Uterus (tissue), 4 donors: ENCODE measurements at places on chromosomes 5 and 9. TPM values are rescaled to one million over a fixed set of nuclear protein-coding genes. Genes with fewer than 3 reads are reported as not detected.
A peak's percentile ranks its signal among the peaks of the same experiment; 100 is the strongest.

DNA sequence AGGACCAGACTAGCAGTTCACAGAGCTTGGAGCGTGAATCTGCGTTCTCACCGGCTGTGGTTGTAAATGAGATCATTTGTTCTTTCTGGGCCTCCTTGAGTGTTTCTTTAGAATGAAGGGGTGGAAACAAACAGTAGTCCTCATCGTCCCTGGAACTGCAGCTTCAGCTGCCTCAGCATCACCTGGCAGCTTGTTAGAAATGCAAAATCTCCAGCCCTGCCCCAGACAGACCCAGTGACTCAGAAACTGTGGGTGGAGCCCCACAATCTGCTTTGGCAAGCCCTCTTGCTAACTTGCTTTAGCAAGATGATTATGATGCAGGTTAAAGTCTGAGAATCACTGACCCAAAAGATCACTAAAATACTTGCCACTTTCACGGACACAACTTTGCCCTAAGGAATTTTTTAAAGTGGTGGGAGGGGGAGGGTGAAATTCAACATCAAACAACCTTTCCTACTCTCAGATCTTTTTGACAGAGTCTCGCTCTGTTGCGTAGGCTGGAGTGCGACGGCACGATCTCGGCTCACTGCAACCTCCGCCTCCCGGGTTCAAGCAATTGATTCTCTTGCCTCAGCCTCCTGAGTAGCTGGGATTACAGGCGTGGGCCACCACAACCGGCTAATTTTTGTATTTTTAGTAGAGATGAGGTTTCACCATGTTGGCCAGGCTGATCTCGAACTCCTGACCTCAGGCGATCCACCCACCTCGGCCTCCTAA, 86.0 kb downstream of the BRINP1 start:
- H3K4me3 ChIP-seq = no peak overlapping the region
- no peak for DNase-seq
- no peaks in the 10 kb centered on the region for H3K36me3 ChIP-seq
- H3K27ac ChIP-seq = no peak overlapping the region
- H3K4me1 ChIP-seq = no peaks in the 10 kb centered on the region

DNA sequence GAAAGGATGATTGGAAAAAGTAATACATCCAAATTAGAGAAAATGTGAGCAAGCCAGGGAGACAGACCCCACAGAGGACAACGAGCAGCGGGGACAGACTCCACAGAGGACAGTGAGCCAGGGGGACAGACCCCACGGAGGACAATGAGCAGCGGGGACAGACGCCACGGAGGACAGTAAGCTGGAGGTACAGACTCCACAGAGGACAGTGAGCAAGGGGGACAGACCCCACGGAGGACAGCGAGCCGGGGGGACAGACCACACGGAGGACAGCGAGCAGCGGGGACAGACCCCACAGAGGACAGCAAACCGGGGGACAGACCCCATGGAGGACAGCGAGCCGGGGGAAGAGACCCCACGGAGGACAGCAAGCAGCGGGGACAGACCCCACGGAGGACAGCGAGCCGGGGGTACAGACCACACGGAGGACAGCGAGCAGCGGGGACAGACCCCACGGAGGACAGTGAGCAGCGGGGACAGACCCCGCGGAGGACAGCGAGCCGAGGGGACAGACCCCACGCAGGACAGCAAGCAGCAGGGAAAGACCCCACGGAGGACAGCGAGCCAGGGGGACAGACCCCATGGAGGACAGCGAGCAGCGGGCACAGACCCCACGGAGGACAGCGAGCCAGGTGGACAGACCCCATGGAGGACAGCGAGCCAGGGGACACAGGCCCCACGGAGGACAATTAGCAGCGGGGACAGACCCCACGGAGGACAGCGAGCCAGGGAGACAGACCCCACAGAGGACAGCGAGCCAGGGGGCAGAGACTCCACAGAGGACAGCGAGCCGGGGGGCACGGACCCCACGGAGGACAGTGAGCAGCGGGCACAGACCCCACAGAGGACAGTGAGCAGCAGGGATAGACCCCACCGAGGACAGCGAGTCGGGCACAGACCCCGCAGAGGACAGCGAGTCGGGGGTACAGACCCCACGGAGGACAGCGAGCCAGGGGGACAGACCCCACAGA, 1.9 kb upstream of the ZDHHC11 start:
- DNase-seq = peak; percentile 4
- no peaks in the 10 kb centered on the region for H3K36me3 ChIP-seq
- no peaks in the 10 kb centered on the region for H3K27me3 ChIP-seq
- no peaks in the 10 kb centered on the region for H3K4me1 ChIP-seq

GRCh38 chr5:153780876-153781705, 257.6 kb downstream of the FAM114A2 start:
- H3K4me3 ChIP-seq = no peak overlapping the region
- no peaks in the 10 kb centered on the region for H3K4me1 ChIP-seq
- H3K36me3 ChIP-seq = no peaks in the 10 kb centered on the region
- DNase-seq = no peak
- no peaks in the 10 kb centered on the region for H3K27me3 ChIP-seq

PCDHGA12 gene
- total RNA-seq = 13.7 TPM

GRCh38 chr5:135131801-135132680, 98.0 kb upstream of the PITX1 start:
- H3K27ac ChIP-seq = no peak overlapping the region
- no peaks in the 10 kb centered on the region for H3K27me3 ChIP-seq
- no peak for DNase-seq
- H3K4me1 ChIP-seq = no peaks in the 10 kb centered on the region
- no peaks in the 10 kb centered on the region for H3K36me3 ChIP-seq

DNA sequence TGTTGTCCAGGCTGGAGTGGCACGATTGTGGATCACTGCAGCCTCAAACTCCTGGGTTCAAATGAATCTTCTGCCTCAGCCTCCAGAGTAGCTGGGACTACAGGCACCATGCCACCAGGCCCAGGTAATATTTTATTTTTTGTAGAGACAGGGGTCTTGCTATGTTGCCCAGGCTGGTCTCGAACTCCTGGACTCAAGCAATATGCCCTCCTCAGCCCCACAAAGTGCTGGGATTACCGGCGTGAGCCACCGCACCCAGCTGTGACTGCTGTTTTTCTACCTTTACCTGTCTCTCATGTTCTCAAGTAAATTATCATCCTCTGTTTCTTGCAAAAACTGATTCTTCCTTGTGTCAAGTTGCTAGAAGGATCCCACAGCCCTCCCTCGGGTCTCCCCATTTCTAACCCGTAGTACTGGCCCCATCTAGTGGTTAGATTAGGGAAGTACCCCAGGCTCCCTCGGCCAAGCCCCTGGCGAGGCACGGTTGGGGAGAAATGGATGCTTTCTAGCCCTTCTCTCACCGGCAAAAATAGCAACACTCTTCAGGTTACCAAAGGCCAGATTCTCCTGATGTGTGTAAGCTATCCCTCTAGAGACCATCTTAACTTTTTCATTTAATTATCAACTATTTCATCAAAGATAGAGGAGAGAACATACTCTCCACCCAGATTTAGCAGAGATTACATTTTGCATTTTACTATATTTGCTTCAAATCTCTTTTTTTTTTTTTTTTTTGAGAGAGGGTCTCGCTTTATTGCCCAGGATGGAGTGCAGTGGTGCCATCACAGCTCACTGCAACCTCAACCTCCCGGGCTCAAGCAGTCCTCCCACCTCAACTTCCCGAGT, 19.2 kb upstream of the TOR1B start:
- no peak overlapping the region for H3K4me3 ChIP-seq
- no peaks in the 10 kb centered on the region for H3K36me3 ChIP-seq
- peak; percentile 77 for DNase-seq
- H3K4me1 ChIP-seq = no peaks in the 10 kb centered on the region

CBY3 gene
- not detected for total RNA-seq

DNA sequence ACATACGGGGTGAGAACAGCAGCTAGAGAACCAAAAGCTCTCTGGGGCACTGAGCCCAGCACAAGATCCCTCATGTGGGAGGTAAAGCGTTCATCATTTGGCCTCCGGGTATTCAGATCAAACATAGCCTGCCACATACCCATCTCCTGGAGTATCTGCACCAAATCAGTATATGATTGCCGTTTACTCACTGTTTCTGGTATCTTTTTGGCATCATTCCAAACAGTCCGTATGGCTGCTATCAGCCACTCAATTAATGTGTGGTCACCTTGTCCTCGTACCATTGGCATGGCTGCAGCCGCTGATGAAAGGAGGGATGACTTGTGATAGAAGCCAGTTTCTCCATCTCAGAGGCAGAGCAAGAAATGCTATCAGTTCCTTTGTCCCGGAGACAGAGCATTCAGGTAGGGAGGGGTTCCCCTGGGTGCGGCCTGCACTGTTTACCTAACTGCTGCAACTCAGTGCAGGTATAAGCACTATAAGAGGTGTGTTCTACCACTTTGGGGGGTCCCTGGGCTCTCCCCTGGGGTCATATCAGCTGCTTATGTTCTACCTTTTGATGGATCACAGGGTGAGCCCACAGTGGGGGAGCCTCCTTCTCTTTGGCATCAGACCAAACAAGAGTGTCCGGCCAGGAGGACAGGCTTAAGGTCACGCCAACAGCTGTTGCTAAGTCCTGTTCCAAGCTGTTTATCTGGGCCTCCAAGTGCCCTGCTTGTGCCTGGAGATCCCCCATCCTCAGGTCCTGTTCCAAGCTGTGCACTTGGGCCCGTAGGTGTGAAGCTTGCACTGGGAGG, 9.4 kb downstream of the DMAC1 start:
- H3K4me3 ChIP-seq = no peak overlapping the region
- DNase-seq = no peak
- no peaks in the 10 kb centered on the region for H3K27me3 ChIP-seq
- no peaks in the 10 kb centered on the region for H3K36me3 ChIP-seq

SH2D3C gene
- 22.9 TPM for total RNA-seq

GRCh38 chr9:4224181-4224580, 75.7 kb downstream of the GLIS3 start:
- DNase-seq = no peak
- no peak overlapping the region for H3K4me3 ChIP-seq
- no peaks in the 10 kb centered on the region for H3K27me3 ChIP-seq
